ENCODE measurements at places on chromosomes 6 and 20.

- DNase-seq, result no peak
Observed at GRCh38 chr20:35583636-35584560, 31.7 kb upstream of the SPAG4 start.

DNA sequence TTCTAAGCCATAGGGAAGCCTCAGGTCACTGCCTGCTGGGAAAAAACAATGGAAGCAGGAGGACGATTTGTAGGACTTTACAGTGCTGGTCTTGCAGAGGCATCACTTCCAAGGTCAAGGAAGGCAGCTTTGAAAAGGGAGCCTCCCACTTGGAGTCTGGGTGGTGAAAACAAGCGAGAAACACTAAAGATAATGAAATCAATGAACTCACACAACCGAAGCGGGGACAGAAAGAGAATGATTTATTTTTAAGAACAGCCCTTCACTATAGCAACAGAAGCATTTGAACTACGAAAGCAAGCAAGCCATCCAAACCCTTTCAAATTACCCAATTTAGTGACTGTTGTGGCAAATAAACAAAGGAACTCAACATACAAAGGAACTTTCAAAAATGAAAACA is 227.5 kb downstream of the THBS2 start:
- DNase-seq, result no peak

DNA sequence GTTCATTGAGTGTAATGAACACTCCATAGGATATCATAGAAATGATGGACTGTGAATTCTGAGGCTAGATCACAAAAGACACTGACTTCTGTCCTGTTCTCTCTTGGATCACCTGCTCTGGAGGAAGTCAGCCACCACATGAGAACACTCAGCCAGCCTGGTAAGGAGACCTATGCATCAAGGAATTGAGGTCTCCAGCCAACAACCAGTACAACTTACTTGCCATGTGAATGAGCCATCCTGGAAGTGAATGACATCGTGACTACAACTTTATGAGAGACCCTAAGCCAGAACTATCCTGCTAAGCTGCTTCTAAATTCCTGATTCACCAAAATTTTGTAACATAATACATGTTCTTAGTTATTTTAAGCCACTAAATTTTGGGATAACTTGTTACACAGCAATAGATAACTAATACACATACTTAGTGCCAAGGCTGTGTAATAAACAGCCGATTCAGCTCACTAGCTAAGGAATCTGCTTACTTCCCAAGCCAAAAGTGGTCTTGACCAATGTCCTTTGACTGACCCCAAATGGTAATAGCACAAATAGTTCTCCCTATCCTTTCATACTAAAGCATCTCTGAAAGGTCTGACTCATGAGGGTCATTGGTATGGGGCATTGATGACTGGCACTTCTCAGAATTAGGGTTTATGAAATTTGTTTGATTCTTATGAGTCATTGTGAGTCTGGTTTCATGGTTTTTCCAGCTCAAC is 6.9 kb upstream of the CTNNBL1 start:
- DNase-seq, result no peak

DNA sequence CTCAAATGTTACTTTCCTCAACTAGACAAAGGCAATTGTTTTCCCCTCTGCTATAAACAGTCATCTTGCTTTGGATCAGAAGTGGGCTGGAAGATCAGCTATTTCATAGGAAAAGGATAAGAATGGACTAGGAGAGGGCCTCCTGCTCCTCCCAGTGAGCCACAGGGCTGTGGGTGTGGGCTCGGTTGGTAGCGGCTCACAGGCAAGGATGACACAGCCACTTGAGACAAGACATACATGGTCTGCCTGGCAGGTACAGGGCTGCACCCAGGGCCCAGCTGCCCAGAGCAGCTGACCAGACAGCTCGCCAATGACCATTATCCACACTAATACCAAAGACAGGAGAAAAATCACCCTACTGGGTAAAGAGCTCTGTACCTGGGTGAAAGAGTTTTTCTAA is 9.0 kb upstream of the SLA2 start:
- DNase-seq, result no peak

DNA sequence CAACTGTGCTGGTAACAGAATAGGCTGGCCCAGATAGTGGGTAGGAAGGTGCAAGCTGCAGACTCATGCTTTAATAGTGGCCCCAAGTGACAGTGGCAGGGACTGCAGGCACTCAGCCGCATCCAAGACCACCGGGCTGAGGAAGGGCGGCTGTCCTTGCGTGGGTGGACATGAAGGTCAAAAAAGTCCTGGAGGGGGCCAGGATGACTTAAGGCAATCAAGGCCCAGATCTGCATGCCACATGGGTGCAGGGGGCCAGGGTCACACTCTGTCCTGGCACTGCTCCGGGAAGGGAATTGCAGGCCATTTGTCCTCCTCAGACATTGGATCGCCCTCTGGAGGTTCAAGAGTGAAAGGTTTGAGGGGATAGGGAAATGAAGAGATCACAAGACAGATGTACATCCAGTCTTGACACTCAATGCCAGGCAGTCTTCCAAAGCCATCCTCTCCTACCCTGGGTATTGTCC is 10.4 kb upstream of the VNN2 start:
- no peak for DNase-seq

DNA sequence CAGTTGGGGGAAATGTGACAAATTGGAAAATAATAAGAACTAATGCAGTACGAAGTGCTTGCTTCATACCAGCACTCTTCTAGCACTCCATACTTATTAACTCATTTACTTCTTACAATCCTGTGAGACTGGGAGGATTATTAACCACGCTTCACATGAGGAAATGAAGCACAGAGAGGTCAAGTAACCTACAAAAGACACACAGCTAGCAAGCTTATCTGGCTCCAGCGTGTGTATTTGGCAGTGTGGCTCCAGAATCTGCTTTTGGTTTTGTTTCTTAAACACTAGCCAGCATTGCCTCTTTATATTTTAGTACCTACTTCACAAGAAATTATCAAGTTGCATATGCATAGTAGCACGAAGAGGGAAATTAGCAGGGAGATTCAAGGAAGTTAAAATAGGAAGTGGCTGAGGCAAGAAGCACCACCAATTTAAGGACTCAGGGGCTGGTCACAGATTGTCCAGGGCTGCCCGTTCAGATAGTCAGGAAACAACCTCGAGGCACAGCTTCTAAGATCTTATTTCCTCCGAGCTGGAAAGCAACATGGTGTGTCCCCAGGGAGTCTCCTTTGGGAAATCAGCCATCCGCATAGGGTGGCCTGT is 302.7 kb upstream of the PRDM1 start:
- no peak for DNase-seq

- DNase-seq, result no peak
Observed at GRCh38 chr6:95785785-95786184, 208.4 kb downstream of the MANEA start.

GRCh38 chr6:169810066-169810989 is 58.9 kb downstream of the ERMARD start:
- no peak for DNase-seq

DNA sequence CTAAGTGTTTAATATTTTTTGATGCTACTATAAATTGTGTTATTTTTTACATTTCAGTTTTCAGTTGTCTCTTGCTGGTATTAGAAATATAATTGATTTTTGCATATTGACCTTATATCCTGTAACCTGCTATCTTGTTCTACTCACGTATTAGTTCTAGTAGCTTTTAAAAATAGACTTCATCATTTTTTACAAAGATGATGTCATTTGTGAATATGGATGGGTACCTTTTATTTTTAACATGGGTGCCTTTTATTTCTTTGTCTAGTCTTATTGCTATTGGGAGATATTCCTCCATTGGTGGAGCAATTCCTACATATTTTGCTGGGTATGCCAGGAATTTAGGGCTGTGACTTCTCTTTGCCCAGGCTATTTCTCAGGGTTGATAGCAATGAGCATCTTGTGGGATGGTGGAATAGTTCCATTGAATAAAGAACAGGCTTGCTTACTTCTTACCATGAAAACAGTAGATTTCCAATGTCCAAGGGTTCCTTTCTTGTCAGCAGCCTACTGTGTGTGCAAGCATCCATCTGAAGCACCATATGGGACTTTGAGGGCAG is 149.7 kb downstream of the CARMIL1 start:
- no peak for DNase-seq

DNA sequence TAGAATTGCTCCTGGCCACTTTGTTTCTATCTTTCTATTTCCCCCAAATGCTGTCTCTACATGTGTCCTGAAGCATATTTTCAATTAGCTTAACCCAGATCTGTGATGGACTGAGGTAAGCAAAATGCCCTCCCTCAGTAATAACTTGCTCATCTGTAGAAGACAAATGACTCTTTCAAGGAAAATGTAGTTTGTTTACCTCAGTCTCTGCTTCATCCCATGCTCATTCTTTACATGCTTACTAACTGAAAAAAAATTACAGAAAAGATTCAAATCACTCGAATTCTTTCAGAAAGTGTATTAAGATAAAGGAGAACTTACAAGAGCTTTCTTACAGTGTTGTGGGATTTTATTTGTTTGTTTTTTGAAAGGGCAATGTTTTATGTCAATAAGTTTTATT is 531.1 kb downstream of the LMBRD1 start:
- no peak for DNase-seq

- no peak for DNase-seq
Observed at GRCh38 chr6:31096656-31097055, 15.7 kb downstream of the C6orf15 start.
